CD4-positive, alpha-beta T cell treated with Interleukin-6 for 4 hours (primary cell): ENCODE measurements at places on chromosomes 5 and 9.

DNA sequence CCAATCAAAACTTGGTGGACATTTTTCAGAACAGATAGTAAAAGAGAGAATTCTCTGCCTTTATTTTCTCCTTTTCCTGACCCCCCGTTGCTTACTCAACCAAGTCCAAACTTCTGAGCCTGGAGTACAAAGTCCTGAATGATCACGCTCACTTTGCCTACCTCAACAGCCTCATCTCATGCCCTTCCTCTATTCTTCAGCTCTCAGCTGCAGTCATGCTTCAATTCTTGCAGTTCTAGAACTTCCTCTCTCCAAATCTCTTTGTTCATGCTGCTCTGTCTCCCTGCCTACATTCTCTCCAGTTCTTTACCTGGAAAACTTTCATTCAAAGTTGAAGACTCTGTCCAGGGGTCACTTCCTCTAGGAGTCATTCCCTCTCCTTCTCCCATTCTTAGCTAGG lies 398.5 kb upstream of the SLC24A2 start:
- no peak for DNase-seq

GRCh38 chr9:81771571-81771970 lies 82.2 kb upstream of the TLE1 start:
- DNase-seq: no peak

GRCh38 chr5:102713682-102714231 lies 41.3 kb upstream of the PAM start:
- DNase-seq: no peak

GRCh38 chr9:84748112-84748511 lies 78.6 kb downstream of the NTRK2 start:
- no peak for DNase-seq

DNA sequence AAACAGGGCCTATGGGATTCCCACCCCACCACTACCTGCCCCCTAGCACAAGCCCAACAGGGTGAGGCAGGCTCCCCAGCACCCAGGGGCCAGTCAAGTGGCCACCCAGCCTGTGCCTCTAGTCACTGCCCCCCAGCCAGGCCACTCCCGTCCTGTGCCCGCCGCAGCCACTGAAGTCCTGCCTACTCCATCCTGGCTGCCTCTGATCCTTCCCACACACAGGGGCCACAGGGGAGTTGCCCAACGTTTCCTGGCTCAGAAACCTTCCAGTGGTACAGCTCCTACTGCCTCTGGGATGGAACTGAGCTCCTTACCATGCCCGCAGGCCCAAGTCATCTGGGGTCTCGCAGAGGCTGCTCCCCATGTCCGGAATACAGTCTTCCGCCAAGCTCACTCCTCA lies 70.2 kb upstream of the STXBP1 start:
- DNase-seq: no peak

DNA sequence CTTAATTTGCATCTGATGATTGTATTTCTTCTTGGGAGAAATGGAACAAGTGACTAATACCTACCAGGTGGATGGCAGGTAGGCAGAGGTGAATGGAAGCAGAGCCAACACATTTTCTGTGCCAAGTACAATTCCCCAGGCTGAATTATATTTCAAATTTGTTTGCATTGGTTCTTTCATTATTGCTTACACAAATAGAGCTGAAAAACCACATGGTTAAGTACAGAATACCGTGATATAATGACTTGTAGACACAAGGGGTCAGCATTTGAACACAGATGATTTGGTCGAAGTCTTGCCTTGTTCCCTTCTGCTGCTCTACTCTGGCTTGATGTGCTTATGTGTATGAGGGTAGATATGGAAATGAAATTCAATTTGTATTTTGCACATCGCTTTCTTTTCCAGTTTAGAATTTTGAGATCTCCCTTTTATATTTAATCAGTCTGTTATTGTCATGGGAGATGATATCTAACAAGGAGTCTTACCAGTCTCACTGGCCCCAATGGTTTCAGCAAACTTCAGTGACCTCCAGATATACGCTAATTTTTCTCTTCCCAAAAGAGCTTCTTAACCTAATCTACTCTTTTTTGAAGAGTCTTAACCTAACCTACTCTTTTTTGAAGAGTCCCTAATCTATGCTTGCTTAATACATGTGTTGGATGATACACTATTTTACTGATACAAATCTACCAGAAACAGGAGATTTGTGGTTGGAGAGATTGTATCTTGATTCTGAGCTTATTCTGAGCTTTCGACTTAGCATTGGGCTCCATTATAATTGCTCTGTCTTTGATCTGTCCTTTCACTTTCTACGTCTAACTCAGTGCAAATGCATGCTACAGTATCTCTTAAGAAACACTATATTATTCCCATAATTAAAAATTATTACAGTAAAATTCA lies 88.1 kb downstream of the PCSK1 start:
- DNase-seq: peak; percentile 32

DNA sequence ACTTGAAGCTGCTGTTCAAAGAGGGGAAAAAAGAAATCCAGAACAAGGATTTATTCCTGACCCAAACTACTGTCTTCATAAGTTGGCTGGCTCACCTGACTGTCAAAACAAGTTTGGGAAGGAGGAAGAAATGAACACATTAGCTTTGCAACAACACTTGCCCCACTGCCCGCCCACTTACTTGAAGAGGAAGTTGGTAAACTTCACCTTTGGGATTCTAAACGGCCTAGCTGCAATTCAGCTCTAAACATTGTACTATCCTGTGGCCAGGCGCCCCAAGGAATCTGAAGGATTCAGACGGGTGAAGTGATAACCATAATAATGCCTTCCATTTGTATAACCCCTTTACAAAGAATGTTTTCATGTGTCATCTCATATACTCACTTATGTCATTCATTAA lies 199.4 kb downstream of the ARRDC3 start:
- DNase-seq: no peak
